ENCODE measurements at places on chromosomes 3 and 15. TPM values are rescaled to one million over a fixed set of nuclear protein-coding genes. Genes with fewer than 3 reads are reported as not detected.

Gene NAALADL2
- polyA plus RNA-seq: not detected

Gene CHRM5
- polyA plus RNA-seq: not detected

Gene TRIM71
- not detected for polyA plus RNA-seq

Gene GALNT15
- polyA plus RNA-seq: not detected

Gene GPR62
- not detected for polyA plus RNA-seq

Gene SLC12A1
- polyA plus RNA-seq: not detected

Gene BOC
- polyA plus RNA-seq: 0.70 TPM

Gene CRYGS
- not detected for polyA plus RNA-seq

Gene RARRES1
- 0.28 TPM for polyA plus RNA-seq

Gene LTF
- polyA plus RNA-seq: not detected

Gene HTR3E
- not detected for polyA plus RNA-seq

Gene CACNA2D3
- polyA plus RNA-seq: not detected

Gene ALCAM
- 17.4 TPM for polyA plus RNA-seq

Gene LTK
- polyA plus RNA-seq: 2.0 TPM

Gene TRAT1
- 4.3 TPM for polyA plus RNA-seq

Gene NANOGP8
- polyA plus RNA-seq: not detected
